ENCODE measurements at places on chromosomes 4 and X. TPM values are rescaled to one million over a fixed set of nuclear protein-coding genes. Genes with fewer than 3 reads are reported as not detected.

The MAGEA3 gene
- polyA plus RNA-seq: not detected

- no peaks in the 10 kb centered on the region for H3K36me3 ChIP-seq
- H3K27ac ChIP-seq: no peak overlapping the region
- DNase-seq: peak; percentile 61
- no peaks in the 10 kb centered on the region for H3K4me1 ChIP-seq
Observed at GRCh38 chr4:1752284-1753041, 31.1 kb downstream of the TACC3 start.

- no peaks in the 10 kb centered on the region for H3K36me3 ChIP-seq
- no peaks in the 10 kb centered on the region for H3K27me3 ChIP-seq
- H3K4me3 ChIP-seq: no peak overlapping the region
- H3K27ac ChIP-seq: no peak overlapping the region
- no peak for DNase-seq
- no peaks in the 10 kb centered on the region for H3K4me1 ChIP-seq
Observed at GRCh38 chrX:16559206-16559619, 90.7 kb upstream of the S100G start.

DNA sequence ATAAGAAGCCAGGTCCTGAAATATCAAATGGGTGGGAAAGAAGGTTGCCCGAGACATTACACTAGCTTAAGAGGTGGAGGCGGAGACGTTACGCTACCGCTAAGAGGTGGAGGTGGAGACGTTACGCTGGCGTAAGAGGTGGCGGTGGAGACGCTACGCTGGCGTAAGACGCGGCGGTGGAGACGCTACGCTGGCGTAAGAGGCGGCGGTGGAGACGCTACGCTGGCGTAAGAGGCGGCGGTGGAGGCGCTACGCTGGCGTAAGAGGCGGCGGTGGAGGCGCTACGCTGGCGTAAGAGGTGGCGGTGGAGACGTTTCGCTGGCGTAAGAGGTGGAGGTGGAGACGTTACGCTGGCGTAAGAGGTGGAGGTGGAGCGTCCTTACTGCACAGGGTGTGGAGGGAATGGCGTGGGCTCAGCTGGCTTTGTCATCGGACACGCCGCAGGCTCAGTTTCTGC is 12.8 kb downstream of the CYP4V2 start:
- H3K27ac ChIP-seq: peak overlapping the region; percentile 76
- H3K27me3 ChIP-seq: no peaks in the 10 kb centered on the region
- no peak overlapping the region for H3K4me3 ChIP-seq
- peak; percentile 66 for DNase-seq

DNA sequence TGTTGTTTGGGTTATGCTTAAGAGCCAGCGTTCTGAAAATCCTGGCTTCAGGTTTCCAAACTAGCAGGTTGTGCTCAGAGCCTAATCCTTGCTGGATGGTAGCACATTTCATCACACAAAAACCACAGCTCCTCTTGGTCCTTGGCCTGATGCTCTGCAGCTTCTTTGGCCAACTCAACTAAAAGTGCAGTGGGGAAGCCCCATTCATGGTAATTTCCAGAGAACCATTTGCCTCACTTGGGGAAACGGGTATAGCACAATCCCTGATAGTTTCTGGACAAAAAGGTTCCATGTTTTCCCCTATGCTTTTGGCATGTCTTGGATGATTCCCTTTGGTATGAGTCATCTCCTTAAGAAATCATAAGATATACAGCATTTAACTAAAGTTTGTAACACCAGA is 78.7 kb downstream of the SYNPO2 start:
- DNase-seq: no peak
- no peaks in the 10 kb centered on the region for H3K36me3 ChIP-seq

DNA sequence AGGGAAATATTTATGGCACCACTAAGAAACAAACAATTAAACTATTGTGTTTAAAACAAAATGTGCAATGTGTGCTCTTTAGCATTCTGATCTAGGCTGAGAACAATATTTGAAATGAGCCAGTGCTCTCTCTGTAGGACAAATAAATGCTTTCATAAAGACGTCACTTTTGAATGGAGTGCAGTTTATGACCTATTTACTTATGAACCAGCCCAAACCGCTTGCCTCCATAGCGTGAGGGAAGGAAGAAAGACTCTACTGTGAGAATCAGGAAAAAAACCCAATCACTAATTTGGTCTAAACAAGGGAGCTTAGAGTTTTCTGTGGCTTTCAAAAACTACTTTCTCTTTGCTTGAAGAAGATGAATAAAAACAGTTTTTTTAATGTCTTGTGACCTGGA is 39.4 kb downstream of the SAT1 start:
- H3K4me3 ChIP-seq: no peak overlapping the region
- no peaks in the 10 kb centered on the region for H3K36me3 ChIP-seq
- H3K27me3 ChIP-seq: no peaks in the 10 kb centered on the region
- DNase-seq: peak; percentile 73
- no peak overlapping the region for H3K27ac ChIP-seq
- no peaks in the 10 kb centered on the region for H3K4me1 ChIP-seq

DNA sequence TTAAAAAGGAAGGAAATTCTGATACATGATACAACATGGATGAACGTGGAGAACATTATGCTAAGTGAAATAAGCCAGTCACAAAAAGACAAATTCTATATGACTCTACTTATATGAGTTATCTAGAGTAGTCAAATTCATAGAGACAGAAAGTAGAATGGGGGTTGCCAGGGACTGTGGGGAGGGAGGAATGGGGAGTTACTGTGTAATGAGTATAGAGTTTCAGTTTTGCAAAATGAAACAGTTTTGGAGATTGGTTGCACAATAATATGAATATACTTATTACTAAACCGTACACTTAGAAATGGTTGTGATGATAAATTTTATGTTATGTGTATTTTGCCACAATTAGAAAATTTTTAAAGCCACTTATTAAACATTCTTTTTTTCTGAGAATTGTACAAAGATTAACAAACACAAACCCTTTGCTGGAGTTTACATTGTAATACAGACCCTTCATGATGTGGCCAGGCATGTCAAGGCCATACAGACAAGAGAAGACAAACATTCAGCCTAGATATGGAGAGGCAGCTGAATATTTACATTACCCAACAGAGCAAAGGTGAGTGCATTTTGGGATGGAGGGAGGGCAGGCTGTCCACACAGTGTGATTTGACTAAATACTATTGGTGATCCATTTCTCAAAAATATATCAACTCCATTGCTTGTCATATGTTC is 21.2 kb upstream of the GPC3 start:
- H3K36me3 ChIP-seq: no peaks in the 10 kb centered on the region
- no peaks in the 10 kb centered on the region for H3K27me3 ChIP-seq
- no peaks in the 10 kb centered on the region for H3K4me1 ChIP-seq
- no peak for DNase-seq
- no peak overlapping the region for H3K27ac ChIP-seq

DNA sequence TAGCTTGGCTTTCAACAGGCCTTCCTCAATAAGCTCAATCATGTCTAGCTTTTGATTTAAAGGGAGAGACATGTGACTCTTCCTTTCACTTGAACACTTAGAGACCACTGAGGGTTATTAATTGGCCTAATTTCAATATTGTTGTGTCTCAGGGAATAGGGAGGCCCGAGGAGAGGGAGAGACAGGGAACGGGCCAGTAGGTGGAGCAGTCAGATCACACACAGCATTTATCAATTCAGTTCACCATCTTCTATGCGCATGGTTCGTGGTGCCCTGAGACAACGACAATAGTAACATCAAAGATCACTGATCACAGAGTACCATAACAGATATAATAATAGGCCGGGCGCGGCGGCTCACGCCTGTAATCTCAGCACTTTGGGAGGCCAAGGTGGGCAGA is 17.8 kb downstream of the ZNF81 start:
- no peaks in the 10 kb centered on the region for H3K36me3 ChIP-seq
- H3K27me3 ChIP-seq: no peaks in the 10 kb centered on the region
- H3K27ac ChIP-seq: no peak overlapping the region
- no peak overlapping the region for H3K4me3 ChIP-seq

DNA sequence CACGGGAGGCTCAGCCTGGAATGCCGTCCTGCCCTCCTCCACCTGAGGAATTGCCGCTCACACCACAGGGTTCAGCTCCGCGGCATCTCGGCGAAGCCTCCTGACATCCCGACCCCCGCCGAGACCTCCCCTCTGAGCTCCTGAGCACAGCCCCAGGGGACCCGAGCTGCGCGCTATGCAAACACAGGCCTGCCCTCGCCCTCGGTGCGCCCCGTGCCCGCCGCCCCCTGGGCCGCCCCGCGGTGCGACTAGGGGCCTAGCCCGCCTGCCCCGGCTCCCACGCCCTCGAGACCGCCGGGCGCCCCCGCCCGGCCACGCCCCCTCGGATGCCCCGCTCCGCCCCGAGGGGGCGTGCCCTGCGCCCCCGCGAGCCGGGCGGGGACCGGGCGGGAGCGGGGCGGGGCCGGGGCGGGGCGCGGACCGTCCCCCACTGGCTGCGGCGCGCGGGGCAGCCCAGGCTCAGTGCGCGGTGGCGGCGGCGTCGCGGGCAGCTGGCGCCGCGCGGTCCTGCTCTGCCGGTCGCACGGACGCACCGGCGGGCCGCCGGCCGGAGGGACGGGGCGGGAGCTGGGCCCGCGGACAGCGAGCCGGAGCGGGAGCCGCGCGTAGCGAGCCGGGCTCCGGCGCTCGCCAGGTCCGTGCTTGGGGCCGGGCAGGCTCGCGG is at the start of gene FGFR3:
TSS of gene FGFR3 (plus strand) at position 462 of the 664 bp plus-strand sequence. CDS start 642 bp downstream, outside the sequence.
- H3K4me1 ChIP-seq: no peaks in the 10 kb centered on the region
- no peaks in the 10 kb centered on the region for H3K36me3 ChIP-seq
- H3K4me3 ChIP-seq: peak within 1 kb of the TSS; percentile 50
- H3K27ac ChIP-seq: peak within 1 kb of the TSS; percentile 64

The ABCG2 gene
- 37.6 TPM for polyA plus RNA-seq

DNA sequence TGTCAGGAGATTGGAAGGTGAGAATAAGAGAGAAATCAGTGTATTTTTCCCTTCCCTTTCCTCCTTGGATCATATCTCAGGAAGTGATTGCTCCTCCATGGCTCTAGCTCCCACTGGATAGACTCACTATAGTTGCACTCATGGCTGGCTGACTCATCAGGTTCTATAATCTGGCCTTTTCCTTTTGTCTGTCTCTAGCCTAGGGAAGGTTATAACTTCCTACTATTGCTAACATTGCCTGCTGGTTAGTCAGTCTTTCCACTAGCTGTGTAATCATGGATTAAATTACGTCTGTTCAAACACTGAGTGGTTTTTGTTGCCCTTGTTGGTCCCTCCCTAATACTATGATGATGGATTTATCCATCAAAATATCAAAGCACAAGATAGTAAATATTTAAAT is 195.5 kb upstream of the VEGFC start:
- H3K4me1 ChIP-seq: no peaks in the 10 kb centered on the region
- H3K27me3 ChIP-seq: no peaks in the 10 kb centered on the region
- peak; percentile 2 for DNase-seq
- no peak overlapping the region for H3K4me3 ChIP-seq

The CITED1 gene
- polyA plus RNA-seq: 2.0 TPM

GRCh38 chr4:6313216-6313615 is 43.6 kb downstream of the WFS1 start:
- no peak overlapping the region for H3K27ac ChIP-seq
- H3K36me3 ChIP-seq: no peaks in the 10 kb centered on the region
- H3K4me3 ChIP-seq: no peak overlapping the region
- no peak for DNase-seq

The FGD1 gene
- 2.8 TPM for polyA plus RNA-seq

- H3K4me3 ChIP-seq: no peak overlapping the region
- H3K27me3 ChIP-seq: no peaks in the 10 kb centered on the region
- DNase-seq: no peak
- no peak overlapping the region for H3K27ac ChIP-seq
- H3K36me3 ChIP-seq: no peaks in the 10 kb centered on the region
Observed at GRCh38 chrX:23939203-23939602, 31.4 kb downstream of the CXorf58 start.

DNA sequence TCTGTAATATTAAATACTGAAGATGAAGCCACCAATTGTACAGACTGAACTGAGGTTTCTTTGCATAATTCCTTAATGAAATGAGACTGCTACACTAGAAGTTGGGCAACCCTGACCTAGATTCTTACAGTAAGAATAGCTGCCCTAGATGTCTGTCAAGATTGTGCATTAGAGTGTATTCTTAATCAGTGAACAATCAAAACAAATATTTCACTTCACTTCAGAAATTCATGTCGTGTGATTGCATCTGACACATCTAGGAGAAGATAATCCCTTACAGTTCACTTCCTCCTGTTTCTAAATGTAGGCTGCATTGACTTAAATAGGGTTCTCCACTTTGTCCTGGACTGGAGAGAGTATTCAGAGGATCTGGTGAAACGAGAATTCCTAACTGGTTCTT is 283.1 kb downstream of the HNRNPD start:
- H3K4me3 ChIP-seq: no peak overlapping the region
- H3K4me1 ChIP-seq: no peaks in the 10 kb centered on the region
- H3K36me3 ChIP-seq: no peaks in the 10 kb centered on the region
- no peaks in the 10 kb centered on the region for H3K27me3 ChIP-seq
- no peak for DNase-seq

The ARHGEF6 gene
- 6.4 TPM for polyA plus RNA-seq

DNA sequence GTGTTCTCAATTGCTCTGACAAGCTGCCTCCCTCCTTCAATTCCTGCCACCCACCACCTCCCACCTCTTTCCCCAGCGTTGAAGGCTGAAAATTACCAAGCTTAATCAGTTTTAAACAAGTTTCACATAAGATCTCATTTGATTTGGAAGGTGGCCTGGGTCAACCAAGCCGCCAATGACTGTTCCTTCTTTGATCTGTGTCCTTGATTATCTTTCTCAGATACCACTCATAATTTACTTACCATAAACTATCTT is 211.4 kb downstream of the SLIT2 start:
- no peak overlapping the region for H3K4me3 ChIP-seq
- DNase-seq: no peak
- H3K27ac ChIP-seq: no peak overlapping the region
- no peaks in the 10 kb centered on the region for H3K4me1 ChIP-seq

- no peaks in the 10 kb centered on the region for H3K4me1 ChIP-seq
- H3K27me3 ChIP-seq: peaks cover 2% of the 10 kb centered on the region
- no peak overlapping the region for H3K27ac ChIP-seq
- H3K36me3 ChIP-seq: no peaks in the 10 kb centered on the region
Observed at GRCh38 chr4:108385076-108385475, 216.3 kb upstream of the LEF1 start.

DNA sequence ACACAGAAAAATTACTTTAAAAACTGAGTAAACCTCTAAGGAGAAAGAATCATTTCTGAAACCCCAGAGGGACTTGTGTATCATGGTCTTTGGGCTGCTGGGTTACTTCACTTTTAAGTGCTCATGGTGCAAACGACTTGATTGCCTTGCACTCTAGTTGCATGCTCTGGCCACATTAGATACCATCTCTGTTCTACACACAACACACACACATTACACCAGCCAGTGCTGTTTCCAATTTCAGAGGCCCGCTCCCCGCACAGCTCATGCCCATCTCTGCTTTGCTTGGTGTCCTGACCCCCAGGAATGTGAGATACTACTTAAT is 2.1 kb downstream of the PPP3CA start:
- peaks cover 7% of the 10 kb centered on the region for H3K4me1 ChIP-seq
- H3K27ac ChIP-seq: peak overlapping the region; percentile 52
- no peaks in the 10 kb centered on the region for H3K36me3 ChIP-seq
- no peaks in the 10 kb centered on the region for H3K27me3 ChIP-seq
- no peak for DNase-seq

The DCAF16 gene
- polyA plus RNA-seq: 3.8 TPM

The CT45A1 gene
- polyA plus RNA-seq: not detected

The CMC4 gene
- 17.3 TPM for polyA plus RNA-seq

The EDNRA gene
- polyA plus RNA-seq: 3.3 TPM

GRCh38 chr4:7096236-7096635 is 28.4 kb upstream of the GRPEL1 start:
- no peaks in the 10 kb centered on the region for H3K27me3 ChIP-seq
- no peak overlapping the region for H3K4me3 ChIP-seq
- H3K27ac ChIP-seq: no peak overlapping the region
- no peaks in the 10 kb centered on the region for H3K4me1 ChIP-seq

GRCh38 chr4:108979759-108980158 is 216.9 kb upstream of the ETNPPL start:
- DNase-seq: no peak
- H3K36me3 ChIP-seq: no peaks in the 10 kb centered on the region
- no peak overlapping the region for H3K27ac ChIP-seq
- H3K4me3 ChIP-seq: no peak overlapping the region
- H3K27me3 ChIP-seq: no peaks in the 10 kb centered on the region

The SULT1E1 gene
- 151 TPM for polyA plus RNA-seq

Measured in small intestine (tissue), 16 donors.